CD4-positive, alpha-beta T cell (primary cell): ENCODE measurements at places on chromosomes 7 and 10. TPM values are rescaled to one million over a fixed set of nuclear protein-coding genes. Genes with fewer than 3 reads are reported as not detected.

Gene SPAM1
- not detected for total RNA-seq

Gene ACTA2
- 1.8 TPM for total RNA-seq

Gene EVX1
- 0.25 TPM for total RNA-seq

Gene DLX5
- not detected for total RNA-seq

Gene PIK3AP1
- 0.58 TPM for total RNA-seq

GRCh38 chr10:1643161-1643907, 94.0 kb downstream of the ADARB2 start:
- no peaks in the 10 kb centered on the region for H3K27me3 ChIP-seq
- no peak overlapping the region for H3K4me3 ChIP-seq
- H3K27ac ChIP-seq = no peak overlapping the region
- no peaks in the 10 kb centered on the region for H3K36me3 ChIP-seq
- H3K4me1 ChIP-seq = no peaks in the 10 kb centered on the region

DNA sequence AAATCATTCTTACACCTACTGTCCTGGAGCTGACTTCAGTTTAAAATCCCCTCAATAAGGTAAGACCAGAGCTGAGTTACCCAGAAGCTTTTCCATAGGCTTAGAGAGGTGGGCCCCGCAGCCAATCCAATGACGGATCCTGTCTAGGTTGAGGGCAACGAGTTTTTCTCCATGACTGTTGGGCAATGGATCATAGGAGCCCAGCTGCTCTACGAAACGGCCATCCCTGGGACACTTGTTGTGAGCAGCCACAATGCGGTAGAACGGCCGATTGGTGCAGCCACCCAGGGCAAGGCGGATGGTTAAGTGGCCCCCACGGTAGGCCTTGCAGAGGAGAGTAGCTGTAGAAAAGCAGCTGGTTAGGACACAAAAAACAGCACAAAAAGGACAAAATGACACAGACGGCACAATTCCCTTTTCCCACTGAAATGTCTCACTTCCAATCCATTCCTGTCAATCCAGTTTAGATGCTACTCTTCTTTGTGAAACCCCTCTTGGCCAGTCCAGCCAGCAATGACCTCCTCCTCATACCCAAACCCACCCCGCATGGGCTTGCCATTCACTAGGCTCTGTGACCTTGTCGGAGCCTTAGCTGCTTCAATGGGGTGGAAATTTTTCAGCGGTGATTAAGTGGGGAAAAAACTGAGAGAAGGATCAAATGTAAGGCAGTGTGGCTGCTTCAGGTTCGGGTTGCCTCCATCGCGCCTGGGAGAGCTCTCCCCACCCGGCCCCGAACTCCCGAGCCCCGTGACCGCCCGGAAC, 580 bp downstream of the MRPS16 start:
- DNase-seq = no peak
- peaks cover 27% of the 10 kb centered on the region for H3K4me1 ChIP-seq
- peaks cover 19% of the 10 kb centered on the region for H3K36me3 ChIP-seq
- peak overlapping the region; percentile 91 for H3K27ac ChIP-seq
- H3K27me3 ChIP-seq = no peaks in the 10 kb centered on the region
- peak overlapping the region; percentile 93 for H3K4me3 ChIP-seq

GRCh38 chr7:84043661-84044191, 150.9 kb downstream of the SEMA3A start:
- H3K27me3 ChIP-seq = no peaks in the 10 kb centered on the region
- H3K36me3 ChIP-seq = no peaks in the 10 kb centered on the region
- no peak overlapping the region for H3K4me3 ChIP-seq
- no peaks in the 10 kb centered on the region for H3K4me1 ChIP-seq
- H3K27ac ChIP-seq = no peak overlapping the region

DNA sequence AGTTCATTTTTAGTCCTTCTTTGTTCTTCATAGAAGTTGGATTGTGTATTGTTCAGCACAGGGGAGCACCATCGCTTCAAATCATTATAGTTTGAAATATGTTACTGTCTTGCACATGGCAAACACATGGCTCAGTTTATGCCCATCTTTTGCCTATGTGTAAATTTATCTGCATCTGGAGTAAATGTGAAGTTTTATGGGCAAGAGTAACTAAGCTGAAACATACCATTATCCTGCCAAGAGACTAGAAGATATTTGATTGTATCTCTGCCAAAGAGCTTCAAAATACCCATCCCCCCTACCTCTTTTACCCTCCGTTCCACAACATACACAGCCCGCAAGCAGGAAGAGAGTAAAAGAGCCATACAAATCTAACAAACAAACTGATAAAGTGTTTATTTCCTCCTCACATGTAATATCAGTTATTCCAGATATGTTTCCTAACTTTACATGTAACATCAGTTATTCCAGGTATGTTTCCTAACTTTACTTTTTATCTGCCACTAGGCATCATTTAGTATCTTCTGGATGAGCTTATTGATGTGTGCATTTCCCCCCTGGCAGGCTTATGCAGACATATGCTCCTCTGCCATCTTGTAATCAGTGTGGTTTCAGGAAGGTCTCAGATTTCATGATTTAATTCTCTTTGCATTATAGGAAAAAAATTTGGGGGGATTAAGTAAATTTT, 127.7 kb downstream of the SRI start:
- no peak for DNase-seq
- H3K36me3 ChIP-seq = no peaks in the 10 kb centered on the region
- H3K27ac ChIP-seq = no peak overlapping the region
- no peaks in the 10 kb centered on the region for H3K4me1 ChIP-seq
- no peaks in the 10 kb centered on the region for H3K27me3 ChIP-seq

GRCh38 chr7:134476044-134476443, 17.1 kb upstream of the AKR1B1 start:
- no peaks in the 10 kb centered on the region for H3K36me3 ChIP-seq
- DNase-seq = no peak
- H3K27me3 ChIP-seq = no peaks in the 10 kb centered on the region
- H3K4me1 ChIP-seq = no peaks in the 10 kb centered on the region

DNA sequence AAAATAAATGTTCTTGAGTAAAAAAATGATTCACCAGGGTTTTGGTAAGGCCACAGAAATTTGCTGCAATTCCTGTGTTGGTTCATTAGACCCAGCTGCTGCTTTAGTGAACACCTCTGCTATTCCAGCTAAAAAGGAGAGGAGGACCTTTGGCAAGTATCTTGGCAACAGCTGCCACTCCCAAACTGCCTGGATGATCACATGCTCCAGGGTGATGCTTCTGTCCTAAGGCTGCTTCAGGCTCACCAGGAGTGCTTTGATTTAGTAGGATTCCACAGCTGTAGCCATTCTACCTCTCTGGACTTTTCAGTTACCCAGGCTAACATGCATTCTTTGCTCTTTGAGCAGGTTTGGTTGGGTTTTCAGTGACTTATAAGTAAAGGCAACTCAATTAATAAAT, 82.6 kb upstream of the NPVF start:
- H3K36me3 ChIP-seq = no peaks in the 10 kb centered on the region
- H3K4me1 ChIP-seq = no peaks in the 10 kb centered on the region
- H3K4me3 ChIP-seq = no peak overlapping the region
- no peak for DNase-seq

DNA sequence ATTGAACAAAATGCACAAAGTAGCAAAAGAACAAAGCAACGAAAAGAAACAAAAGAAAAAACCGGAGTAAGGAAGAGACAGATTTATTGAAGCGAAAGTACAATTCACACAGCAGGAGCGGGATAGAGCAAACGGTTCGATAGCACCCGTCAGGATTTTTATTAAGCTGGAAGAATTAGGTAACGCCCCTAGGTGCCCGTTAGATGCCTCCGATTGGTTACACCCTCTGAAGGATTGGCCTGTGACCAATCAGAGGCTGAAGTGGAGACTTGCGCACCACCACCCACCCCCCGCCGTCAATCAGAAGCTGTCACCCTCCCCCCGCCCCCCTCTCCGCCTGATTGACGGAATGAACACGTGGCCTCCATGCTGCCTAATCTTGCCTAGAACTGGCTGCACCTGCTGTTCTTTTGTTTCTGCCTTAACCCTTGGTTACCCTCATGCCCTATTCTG, 16.8 kb downstream of the OCM2 start:
- no peaks in the 10 kb centered on the region for H3K27me3 ChIP-seq
- DNase-seq = no peak
- peaks cover 4% of the 10 kb centered on the region for H3K36me3 ChIP-seq

DNA sequence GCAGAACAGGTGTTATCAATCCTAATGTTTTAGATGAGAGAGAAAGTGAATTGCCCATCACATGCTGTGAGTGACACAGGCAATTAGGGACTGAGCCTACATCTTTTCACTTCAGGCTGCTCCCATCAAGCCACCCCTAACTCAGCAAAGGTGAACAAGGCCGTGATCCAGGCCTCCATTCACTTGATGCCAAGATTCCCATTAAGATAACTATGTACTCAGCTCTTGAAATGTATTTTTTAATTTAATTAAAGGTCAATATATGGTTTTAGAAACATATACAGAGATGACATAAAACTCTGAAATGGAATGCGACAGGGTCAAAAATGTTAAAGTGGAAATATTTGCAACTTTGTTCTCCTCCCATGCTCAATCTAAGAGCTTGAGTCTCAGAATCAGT, 27.9 kb upstream of the UBE2H start:
- no peaks in the 10 kb centered on the region for H3K27me3 ChIP-seq
- H3K4me3 ChIP-seq = no peak overlapping the region
- H3K4me1 ChIP-seq = no peaks in the 10 kb centered on the region
- H3K27ac ChIP-seq = no peak overlapping the region

DNA sequence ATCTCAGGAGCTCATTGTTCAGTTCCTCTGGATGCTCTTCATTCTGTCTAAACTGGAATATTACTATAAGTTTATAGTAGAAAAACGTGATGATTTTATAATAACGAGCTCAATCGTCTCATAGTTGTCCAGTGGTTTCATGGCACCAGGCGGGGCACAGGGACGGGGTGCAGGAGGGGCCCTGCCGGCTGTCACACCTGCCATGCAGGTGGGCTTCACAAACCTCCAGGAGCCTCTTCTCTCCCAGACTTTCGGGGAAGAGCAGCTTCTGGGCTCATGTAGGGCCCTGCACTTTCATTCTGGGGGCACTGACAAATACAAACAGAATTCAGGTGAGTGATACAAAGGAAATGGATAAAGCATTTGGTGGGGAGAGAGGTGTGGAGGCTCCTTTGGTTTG, 146.9 kb upstream of the KLF6 start:
- H3K27me3 ChIP-seq = no peaks in the 10 kb centered on the region
- no peak for DNase-seq
- H3K4me3 ChIP-seq = no peak overlapping the region

DNA sequence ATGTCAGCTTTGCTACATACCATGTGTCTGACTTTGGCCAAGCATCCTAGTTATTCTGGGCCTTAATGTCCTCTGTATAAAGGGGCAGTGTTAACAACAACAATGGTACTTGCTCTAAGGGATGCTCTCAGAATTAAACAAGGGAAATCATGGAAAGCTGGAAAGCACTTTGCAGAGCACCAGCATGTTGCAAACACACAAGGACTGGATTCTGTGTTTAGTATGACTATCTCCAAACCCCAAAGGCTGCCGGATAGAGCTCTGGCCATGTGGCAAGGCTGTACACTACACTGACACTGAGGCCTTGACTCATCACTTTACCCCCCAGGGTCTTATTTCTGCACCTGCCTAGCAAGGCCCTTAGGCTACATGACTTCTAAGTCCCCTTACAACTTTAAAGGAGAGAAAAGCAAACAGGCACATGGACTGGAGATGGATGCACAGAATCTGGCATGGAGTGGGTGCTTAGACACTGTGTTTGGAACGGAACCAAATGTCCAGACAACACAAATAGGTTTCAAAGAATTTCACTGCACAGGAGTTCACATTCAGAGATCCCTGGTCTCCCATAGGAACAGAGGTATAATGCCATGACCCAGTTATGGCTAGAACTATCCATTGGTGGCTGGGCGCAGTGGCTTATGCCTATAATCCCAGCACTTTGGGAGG, 74.6 kb downstream of the FAM13C start:
- H3K36me3 ChIP-seq = no peaks in the 10 kb centered on the region
- H3K27ac ChIP-seq = no peak overlapping the region
- H3K27me3 ChIP-seq = no peaks in the 10 kb centered on the region
- no peak overlapping the region for H3K4me3 ChIP-seq
- no peak for DNase-seq

DNA sequence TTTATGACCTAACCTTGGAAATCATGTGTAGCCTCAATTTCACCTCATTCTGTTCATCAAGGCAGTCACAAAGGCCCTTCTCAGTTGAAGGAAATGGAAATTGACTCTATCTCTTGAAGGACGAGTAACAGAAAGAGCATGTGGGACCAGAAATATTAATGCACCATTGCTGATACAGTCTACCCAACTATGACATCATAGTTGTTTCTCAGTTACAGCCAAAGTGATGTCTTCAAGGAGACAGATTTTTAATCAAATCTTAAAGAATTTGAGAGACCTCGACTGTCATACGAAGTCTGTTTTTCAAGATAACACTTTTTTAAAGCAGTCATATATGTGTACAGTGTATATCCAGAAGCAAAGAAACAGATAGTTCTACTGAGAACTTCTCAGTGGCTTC, 335.7 kb upstream of the PHF14 start:
- H3K4me3 ChIP-seq = no peak overlapping the region
- H3K27ac ChIP-seq = no peak overlapping the region
- no peaks in the 10 kb centered on the region for H3K27me3 ChIP-seq
- DNase-seq = no peak

DNA sequence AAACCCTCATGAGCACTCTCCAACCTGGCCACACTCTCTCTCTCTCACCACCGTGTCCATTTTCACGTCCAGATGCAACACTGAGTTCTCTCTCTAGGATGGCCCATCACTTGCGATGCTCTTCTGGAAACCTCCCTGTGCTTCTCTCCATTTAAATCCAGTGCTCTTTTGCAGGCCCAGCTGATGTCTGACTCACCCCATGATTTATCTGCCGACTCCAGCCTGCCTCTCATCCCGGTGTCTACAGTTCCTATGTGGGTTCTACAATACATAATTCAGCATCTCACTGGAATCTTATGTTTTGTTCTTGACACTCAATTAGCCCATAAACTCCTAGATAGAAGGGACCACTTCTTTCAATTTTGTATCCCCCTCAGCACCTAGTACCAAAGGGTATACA, 5.0 kb downstream of the TPK1 start:
- H3K4me3 ChIP-seq = no peak overlapping the region
- H3K4me1 ChIP-seq = peaks cover 33% of the 10 kb centered on the region
- no peaks in the 10 kb centered on the region for H3K36me3 ChIP-seq
- no peaks in the 10 kb centered on the region for H3K27me3 ChIP-seq
- DNase-seq = no peak

GRCh38 chr7:106583100-106583499, 77.9 kb downstream of the CCDC71L start:
- no peaks in the 10 kb centered on the region for H3K4me1 ChIP-seq
- H3K36me3 ChIP-seq = no peaks in the 10 kb centered on the region
- no peak overlapping the region for H3K27ac ChIP-seq
- H3K27me3 ChIP-seq = no peaks in the 10 kb centered on the region
- H3K4me3 ChIP-seq = no peak overlapping the region

- H3K27ac ChIP-seq = no peak overlapping the region
- DNase-seq = no peak
- H3K4me3 ChIP-seq = no peak overlapping the region
- no peaks in the 10 kb centered on the region for H3K4me1 ChIP-seq
These were observed 20.4 kb downstream of the ITGB8 start for GRCh38 chr7:20350996-20351692.

DNA sequence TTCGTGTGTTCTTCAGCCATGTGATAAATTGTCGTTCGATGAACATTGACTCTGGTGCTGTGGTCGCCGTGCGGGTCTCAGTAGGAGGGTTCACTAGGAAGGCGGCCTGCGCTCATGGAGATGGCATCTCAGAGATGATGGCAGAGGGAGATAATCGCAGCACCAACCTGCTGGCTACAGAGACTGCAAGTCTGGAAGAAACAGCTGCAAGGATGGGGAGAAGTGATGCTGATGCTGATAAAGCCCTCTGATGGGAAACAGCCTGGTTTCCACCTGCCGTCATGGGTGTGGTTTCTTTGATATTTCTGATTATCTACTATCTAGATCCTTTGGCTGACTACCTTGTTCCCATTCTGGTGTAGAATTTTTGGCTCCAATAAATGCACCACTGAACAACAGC, 130.5 kb upstream of the ANKRD30A start:
- H3K27me3 ChIP-seq = no peaks in the 10 kb centered on the region
- H3K4me1 ChIP-seq = no peaks in the 10 kb centered on the region
- H3K27ac ChIP-seq = no peak overlapping the region
- DNase-seq = no peak
